H1 (cell line): ENCODE measurements at places on chromosomes 12 and 14.

- no peak for DNase-seq
Observed at GRCh38 chr12:123113026-123113425, 37.9 kb downstream of the PITPNM2 start.

GRCh38 chr14:98347686-98348085 lies 924.3 kb downstream of the BCL11B start:
- DNase-seq = no peak

GRCh38 chr12:26153421-26154154 lies 28.8 kb upstream of the BHLHE41 start:
- DNase-seq = no peak

- DNase-seq = no peak
Observed at GRCh38 chr14:24398653-24399446, at the start of gene NYNRIN. NYNRIN (plus strand) TSS chr14:24399003; CDS start chr14:24399247, 244 bp downstream.

GRCh38 chr14:41570415-41571155 lies 36.1 kb upstream of the LRFN5 start:
- DNase-seq = no peak

GRCh38 chr14:69317102-69317755 lies 57.3 kb downstream of the GALNT16 start:
- no peak for DNase-seq

GRCh38 chr14:94179244-94179643 lies 5.1 kb downstream of the PPP4R4 start:
- no peak for DNase-seq

DNA sequence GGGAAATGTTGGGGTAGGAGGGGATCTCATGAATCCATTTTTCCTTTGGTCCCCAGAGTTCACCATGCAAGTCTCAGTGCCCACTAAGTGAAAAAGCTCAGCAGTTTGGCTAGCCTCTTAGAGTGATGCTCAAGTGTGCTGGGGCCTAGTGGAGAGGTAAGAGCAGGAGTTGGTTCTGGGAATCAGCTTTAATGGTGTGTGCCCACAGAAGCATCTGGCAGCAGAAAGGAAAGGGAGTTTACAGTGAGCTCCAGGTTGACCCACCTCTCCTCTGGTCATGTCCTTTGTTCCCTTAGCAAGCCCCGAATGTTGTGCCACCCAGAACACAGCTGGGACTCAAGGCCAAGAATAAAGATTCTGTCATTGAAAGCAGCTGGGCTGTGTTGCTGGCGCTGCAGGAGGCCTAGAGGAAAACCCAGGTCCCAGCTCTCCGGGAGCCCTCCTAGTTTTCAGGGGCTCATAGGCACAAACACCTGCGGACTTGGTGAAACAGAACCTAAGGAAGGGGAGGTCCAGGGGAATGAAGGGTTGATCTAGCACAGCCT lies 320.8 kb downstream of the ZFP36L1 start:
- no peak for DNase-seq

DNA sequence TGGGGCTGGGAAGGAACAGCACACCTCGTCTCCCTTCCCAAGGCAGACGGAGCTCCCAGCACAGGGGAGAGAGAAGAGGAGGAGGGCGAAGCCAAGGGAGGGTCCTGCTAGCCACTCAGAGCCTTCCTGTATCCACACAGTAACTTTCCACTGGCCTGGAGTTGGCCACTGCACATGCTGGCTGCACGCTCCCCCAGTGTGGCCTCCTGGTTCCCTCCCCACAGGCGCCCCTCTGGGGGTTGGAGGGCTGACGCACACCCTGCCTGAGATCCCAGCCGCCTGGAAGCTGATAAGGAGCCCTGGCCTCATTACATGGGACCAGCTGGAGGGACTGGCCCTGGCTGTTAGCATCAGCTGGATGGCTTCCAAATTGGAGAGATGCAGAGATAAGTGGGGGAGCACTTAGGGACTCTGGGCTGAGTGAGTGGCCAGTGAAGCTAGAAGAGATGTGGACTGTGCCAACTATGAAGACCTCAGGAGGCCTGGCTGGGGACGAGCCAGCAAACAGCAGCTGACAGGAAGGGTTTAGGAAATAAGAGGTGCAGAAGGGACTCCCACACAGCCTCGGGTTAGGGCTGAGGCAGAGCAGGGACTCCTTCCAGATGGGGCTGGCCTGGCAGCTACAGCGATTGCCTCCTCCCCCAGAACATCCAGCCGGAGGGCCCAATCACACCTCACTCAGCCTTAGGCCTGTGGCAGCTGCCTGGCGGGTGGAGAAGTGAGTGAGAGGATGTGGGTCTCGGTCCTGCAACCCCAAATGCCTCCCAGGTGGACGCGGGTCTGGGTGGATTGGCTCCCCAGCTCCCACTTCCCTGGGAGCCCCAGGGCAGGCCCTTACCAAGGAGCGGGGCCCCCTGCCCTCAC lies 26.3 kb upstream of the BCDIN3D start:
- DNase-seq = peak; percentile 35

GRCh38 chr12:94287245-94287628 lies 138.9 kb downstream of the PLXNC1 start:
- DNase-seq = no peak

- no peak for DNase-seq
Observed at GRCh38 chr14:94048691-94049624, 22.8 kb downstream of the OTUB2 start.

GRCh38 chr14:32991691-32992090 lies 53.0 kb downstream of the NPAS3 start:
- no peak for DNase-seq

- no peak for DNase-seq
Observed at GRCh38 chr14:97106609-97107008, 309.4 kb downstream of the VRK1 start.

DNA sequence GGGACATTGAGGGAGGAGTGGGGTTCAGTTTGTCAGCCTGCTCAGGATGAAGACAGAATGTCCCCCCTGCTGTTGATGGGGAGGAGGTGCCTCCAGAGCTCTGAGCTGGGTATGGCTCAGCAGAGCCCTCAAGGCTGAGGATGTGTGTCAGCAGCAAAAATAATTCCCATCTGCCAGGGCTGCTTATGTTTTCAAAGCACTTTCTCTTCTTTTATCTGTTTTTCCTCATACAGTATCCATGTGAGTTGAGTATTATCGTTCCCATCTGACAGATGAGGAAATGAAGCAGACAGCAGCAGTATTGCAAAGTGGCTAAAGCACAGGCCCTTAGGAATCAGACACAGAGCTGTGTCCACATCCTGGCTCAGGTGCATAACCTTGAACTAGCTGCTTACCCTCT lies 94.1 kb downstream of the SLC8A3 start:
- DNase-seq = no peak

- no peak for DNase-seq
Observed at GRCh38 chr14:78346747-78347146, 176.6 kb downstream of the NRXN3 start.

DNA sequence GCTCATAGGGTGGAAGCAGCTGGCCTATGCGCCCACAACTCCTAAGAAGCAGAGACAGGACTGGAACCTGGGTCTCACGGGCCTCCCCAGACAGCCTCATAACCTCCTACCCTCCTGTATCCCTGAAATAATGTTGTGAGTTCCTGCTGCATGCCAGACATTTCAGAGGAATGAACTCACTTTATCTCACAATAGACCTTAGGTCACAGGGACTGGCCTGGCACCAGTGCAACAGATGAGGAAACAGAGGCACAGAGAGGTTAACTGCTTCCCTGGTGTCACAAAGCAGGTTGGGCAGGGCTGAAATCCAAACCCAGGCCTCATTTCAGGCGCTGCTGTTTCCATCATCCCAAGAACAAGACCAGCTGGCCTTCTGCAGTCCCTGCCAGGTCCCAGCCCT lies 5.3 kb downstream of the PHETA1 start:
- DNase-seq = no peak

DNA sequence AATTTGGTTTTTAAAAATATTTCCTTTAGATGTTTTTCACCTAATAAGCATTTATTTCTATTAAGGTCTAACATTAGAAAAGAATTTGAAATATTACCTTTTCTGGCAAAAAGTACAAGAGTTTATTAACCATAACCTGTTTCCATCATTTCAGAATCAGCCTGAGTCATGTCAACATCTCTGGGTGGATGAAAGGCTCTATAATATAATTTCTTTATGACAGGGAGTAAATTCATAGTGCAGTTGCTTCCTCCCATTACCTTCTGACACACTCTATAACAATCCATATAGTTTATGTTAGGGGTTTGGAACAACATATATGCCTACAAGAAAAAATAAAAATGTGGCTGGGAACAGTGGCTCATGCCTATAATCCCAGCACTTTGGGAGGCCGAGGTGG lies 134.5 kb downstream of the SLC2A13 start:
- no peak for DNase-seq

GRCh38 chr12:20415028-20415427 lies 46.7 kb downstream of the PDE3A start:
- DNase-seq = no peak

DNA sequence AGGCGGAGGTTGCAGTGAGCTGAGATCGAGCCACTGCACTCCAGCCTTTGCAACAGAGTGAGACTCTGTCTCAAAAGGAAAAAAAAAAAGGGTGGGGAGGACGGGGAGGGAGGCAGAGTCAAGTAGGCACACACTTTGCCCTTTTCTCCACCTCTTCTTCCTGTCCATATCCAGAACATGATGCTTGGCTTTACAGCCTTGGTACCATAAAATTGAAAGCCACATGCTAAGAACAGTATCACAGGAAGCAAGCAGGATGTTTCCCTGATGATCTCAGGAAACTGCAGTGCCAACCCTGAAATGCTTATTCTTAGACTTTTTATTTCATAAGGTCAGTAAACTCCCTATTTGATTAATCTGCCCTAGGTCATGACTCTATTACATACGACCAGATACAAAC lies 32.5 kb upstream of the YAF2 start:
- DNase-seq = no peak

GRCh38 chr12:56718149-56718548 lies 7.0 kb downstream of the NACA start:
- no peak for DNase-seq

- no peak for DNase-seq
Observed at GRCh38 chr14:104307627-104308401, 169.4 kb downstream of the KIF26A start.

GRCh38 chr12:111190741-111191526 lies 178.0 kb downstream of the PHETA1 start:
- DNase-seq = no peak

DNA sequence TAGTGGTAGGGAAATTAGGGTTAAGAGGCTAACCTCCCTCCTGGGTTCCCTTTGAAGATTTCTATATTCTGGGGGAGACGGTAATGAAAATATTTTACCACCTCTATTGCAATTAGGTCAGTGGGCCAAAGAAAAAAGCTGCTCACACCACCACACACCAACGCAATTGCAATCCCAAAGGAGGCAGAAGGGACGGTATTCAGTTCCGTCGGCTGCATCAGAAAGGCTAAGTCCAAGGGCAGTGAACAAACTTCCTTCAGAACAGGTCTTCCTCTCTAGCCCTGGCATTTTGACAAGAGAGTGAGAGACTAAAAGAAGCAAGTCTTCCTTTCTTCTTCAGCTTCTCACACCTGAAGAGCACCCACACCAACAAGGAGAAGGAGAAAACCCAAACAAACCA lies 51.2 kb downstream of the OTX2 start:
- no peak for DNase-seq

DNA sequence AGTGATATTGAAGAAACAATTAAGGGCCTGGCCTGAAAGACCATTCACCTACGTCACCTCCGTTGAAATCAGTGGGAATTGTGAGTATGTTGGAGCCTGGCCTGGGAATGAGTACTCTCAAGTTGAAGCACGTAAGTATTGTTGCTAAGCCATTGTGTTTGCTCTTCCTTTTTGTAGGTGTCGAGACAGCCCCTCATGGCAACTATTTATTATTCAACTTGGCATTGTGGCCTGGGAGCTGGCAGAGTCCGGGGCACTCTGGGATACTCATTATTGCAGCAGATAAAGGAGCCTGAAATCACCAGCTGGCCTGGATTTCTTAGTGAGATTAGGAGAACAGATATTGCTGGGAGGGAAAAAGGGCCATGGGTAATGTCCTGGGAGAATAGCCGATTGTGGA lies 147.4 kb downstream of the C12orf75 start:
- no peak for DNase-seq
